Activated T-helper 1 cell treated with anti-CD3 and anti-CD28 coated beads, Interleukin-12 subunit alpha, Interleukin-12 subunit beta, Interleukin-2, Interleukin-4 antibody, amounts not matched to agents 30 ng/mL and 10 ng/mL and 1 ng/mL, durations not matched to agents 14 hours and 24 hours and 36 hours (primary cell): ENCODE measurements at places on chromosomes 7 and 10. TPM values are rescaled to one million over a fixed set of nuclear protein-coding genes. Genes with fewer than 3 reads are reported as not detected.

The SNCG gene
- total RNA-seq = 0.49 and 0.56 TPM in 2 replicates

The BICC1 gene
- total RNA-seq = 0.03 TPM in 1 of 2 replicates, not detected in the other

The MMRN2 gene
- total RNA-seq = not detected in 2 replicates

The SLC26A5 gene
- not detected in 2 replicates for total RNA-seq

The DENND2A gene
- not detected in 2 replicates for total RNA-seq

The GPER1 gene
- total RNA-seq = not detected in 2 replicates

The ANKRD1 gene
- not detected in 2 replicates for total RNA-seq

The CALHM3 gene
- not detected in 2 replicates for total RNA-seq

The AGBL3 gene
- total RNA-seq = 1.5 and 1.9 TPM in 2 replicates

The GPR15LG gene
- not detected in 2 replicates for total RNA-seq

The WDR86 gene
- not detected in 2 replicates for total RNA-seq

The IFIT1B gene
- not detected in 2 replicates for total RNA-seq

The GIMAP4 gene
- total RNA-seq = 84.2 and 87.4 TPM in 2 replicates

- no peak for DNase-seq
- peaks cover 3% of the 10 kb centered on the region for H3K36me3 ChIP-seq
Measured at GRCh38 chr10:93309062-93309461, 173.1 kb downstream of the MYOF start.

- H3K4me3 ChIP-seq = no peak overlapping the region
- H3K27ac ChIP-seq = no peak overlapping the region
- H3K36me3 ChIP-seq = no peaks in the 10 kb centered on the region
- peaks cover 10% of the 10 kb centered on the region for H3K4me1 ChIP-seq
- no peak for DNase-seq
Measured at GRCh38 chr10:130244031-130244927, 108.1 kb downstream of the GLRX3 start.

GRCh38 chr10:86662186-86663045 is 5.9 kb upstream of the LDB3 start:
- H3K27me3 ChIP-seq = no peaks in the 10 kb centered on the region
- DNase-seq = no peak
- no peak overlapping the region for H3K27ac ChIP-seq
- no peaks in the 10 kb centered on the region for H3K4me1 ChIP-seq
- H3K36me3 ChIP-seq = no peaks in the 10 kb centered on the region

- DNase-seq = no peak
- H3K4me1 ChIP-seq = no peaks in the 10 kb centered on the region
- H3K27me3 ChIP-seq = no peaks in the 10 kb centered on the region
Measured at GRCh38 chr7:122864016-122864415, 22.2 kb downstream of the CADPS2 start.

DNA sequence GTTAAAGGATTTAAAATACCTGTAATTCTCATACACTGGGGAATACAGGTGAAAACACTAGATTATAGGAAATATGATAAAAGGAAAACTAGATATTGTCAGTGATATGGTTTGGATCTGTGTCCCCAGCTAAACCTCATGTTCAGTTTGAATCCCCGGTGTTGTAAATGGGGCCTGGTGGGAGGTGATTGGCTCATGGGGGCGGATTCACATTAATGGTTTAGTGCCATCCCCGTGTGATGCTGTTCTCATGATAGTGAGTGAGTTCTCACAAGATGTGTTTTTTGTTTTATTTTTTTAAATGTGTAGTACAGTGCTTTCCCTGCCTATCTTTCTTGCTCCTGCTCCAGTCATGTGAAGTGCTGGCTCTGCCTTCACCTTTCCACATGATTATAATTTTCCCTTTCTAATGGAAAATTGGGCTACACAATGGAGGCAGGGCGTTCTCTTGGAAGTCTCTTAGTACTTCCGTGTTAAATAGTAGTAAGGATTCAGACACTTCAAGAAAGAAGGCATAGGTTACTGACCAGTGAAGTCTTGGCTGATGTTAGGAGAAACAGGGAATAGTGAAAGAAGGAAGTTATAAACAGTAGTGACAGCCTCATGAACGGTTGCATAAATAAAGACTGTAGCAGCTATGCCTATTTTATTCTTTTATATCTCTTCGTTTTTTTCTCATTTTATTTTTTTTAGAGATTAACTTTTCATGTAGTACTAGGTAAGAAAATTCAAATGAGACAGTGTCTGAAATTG is 386.4 kb downstream of the SUGCT start:
- H3K27me3 ChIP-seq = peaks cover 3% of the 10 kb centered on the region
- no peak overlapping the region for H3K27ac ChIP-seq
- no peaks in the 10 kb centered on the region for H3K4me1 ChIP-seq
- no peaks in the 10 kb centered on the region for H3K36me3 ChIP-seq
- no peak for DNase-seq

DNA sequence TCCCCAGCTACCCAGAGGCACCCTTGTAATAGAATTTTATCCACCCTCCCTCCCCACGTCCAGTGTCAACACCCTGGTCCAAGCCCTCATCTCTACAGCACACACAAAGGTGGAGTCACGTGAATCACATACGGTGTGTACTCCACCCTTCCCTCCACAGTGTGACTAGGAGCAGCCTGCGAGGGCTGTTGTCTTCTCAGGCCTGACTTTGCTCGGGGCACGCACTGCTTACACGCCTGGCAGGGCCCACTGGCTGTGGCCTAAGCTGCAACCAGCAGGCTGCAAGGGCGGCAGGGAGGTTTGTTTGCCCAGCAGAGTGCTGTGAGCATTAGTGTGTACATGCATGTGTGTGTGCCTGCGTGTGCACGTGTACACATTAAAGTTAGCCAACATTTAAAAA is 93.7 kb downstream of the COBL start:
- H3K4me3 ChIP-seq = no peak overlapping the region
- no peaks in the 10 kb centered on the region for H3K4me1 ChIP-seq
- no peak overlapping the region for H3K27ac ChIP-seq
- H3K27me3 ChIP-seq = peaks cover 3% of the 10 kb centered on the region
- DNase-seq = no peak

- no peaks in the 10 kb centered on the region for H3K4me1 ChIP-seq
- H3K27ac ChIP-seq = no peak overlapping the region
- H3K36me3 ChIP-seq = no peaks in the 10 kb centered on the region
- DNase-seq = no peak
- H3K4me3 ChIP-seq = no peak overlapping the region
Measured at GRCh38 chr10:97099089-97099488, 86.7 kb downstream of the SLIT1 start.

DNA sequence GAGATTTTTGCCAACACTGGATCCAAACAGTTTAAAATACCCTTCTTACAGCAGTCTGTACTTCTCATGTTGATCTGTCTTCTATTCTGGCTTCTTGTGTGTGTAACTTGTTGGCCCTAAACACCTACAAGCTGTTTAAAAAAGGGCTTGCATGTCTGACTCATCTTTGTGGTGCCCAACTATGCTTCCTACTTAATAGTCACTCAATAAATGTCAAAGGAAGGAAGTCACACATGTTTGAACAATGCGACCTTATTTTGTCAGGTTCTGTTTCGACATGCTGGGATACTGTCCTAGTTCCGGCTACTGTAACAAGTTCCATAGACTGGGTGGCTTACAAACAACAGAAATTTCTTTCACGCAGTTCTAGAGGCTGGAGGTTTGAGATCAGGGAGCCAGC is 9.4 kb upstream of the GRK5 start:
- no peaks in the 10 kb centered on the region for H3K36me3 ChIP-seq
- H3K4me1 ChIP-seq = peaks cover 38% of the 10 kb centered on the region
- peak overlapping the region; percentile 81 for H3K27ac ChIP-seq
- DNase-seq = no peak
- H3K27me3 ChIP-seq = peaks cover 2% of the 10 kb centered on the region
- H3K4me3 ChIP-seq = peak overlapping the region; percentile 5

DNA sequence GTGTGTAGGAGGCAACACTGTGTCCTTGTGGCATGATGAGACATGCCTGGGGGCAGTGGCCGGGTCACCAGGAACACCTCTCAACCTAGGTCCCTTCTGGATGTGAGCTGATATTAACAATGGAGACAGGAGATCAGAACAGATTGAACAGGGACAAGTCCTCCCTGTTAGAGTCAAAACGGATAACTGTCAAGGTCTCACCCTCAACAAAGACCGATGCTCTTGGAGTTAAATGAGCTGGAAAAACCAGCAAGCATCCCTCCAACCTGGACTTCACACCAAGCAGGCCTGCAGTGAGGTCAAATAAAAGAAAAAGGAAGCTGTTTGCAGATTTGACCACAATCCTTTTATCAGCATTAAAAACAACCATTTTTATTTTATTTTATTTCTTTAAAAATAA is 49.0 kb downstream of the SLIT1 start:
- H3K4me3 ChIP-seq = no peak overlapping the region
- H3K36me3 ChIP-seq = no peaks in the 10 kb centered on the region
- H3K4me1 ChIP-seq = no peaks in the 10 kb centered on the region
- H3K27ac ChIP-seq = no peak overlapping the region

DNA sequence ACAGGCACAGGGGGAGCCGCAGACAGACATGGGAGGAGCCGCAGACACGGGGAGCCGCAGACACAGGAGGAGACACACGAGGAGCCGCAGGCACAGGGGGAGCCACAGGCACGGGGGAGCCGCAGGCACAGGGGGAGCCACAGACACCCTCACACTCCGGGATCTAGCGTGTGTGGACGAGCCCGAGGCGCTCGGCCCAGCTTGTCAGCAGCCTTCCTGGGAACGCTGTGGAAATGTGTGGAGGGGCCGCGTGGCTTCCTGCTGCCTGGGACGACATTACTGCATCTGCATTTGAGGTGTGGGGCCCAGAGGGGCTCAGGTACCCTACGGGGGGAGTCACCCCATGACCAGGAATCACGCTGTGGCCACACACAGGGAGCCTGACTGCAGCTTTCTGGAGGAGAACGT is 313.2 kb downstream of the PTPRN2 start:
- H3K4me1 ChIP-seq = no peaks in the 10 kb centered on the region
- H3K4me3 ChIP-seq = no peak overlapping the region
- H3K27ac ChIP-seq = no peak overlapping the region

DNA sequence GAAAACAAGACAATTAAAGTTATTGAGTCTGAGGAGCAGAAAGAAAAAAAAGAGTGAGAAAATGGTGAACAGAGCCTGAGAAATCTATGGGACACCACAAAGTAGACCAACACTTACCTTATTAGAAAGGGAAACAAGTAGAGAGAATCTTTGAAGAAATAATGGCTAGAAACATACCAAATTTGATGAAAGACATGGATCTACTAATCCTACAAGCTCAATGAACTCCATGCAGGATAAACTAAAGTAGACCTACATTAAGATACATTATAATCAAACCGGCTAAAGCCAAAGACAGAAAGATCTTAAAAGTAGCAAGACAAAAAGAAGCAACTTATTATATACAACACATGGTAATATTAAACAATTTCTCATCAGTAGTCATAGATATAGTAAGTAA is 782.3 kb upstream of the GHITM start:
- no peaks in the 10 kb centered on the region for H3K4me1 ChIP-seq
- no peak overlapping the region for H3K4me3 ChIP-seq
- H3K36me3 ChIP-seq = no peaks in the 10 kb centered on the region

- no peaks in the 10 kb centered on the region for H3K36me3 ChIP-seq
- peaks cover 4% of the 10 kb centered on the region for H3K27me3 ChIP-seq
- no peak overlapping the region for H3K4me3 ChIP-seq
- no peak overlapping the region for H3K27ac ChIP-seq
Measured at GRCh38 chr7:84535580-84536270, 341.1 kb upstream of the SEMA3A start.

- H3K27me3 ChIP-seq = no peaks in the 10 kb centered on the region
- H3K36me3 ChIP-seq = peaks cover 14% of the 10 kb centered on the region
- H3K4me1 ChIP-seq = no peaks in the 10 kb centered on the region
- no peak for DNase-seq
- H3K27ac ChIP-seq = no peak overlapping the region
Measured at GRCh38 chr10:30902621-30903396, 128.9 kb downstream of the ZNF438 start.

GRCh38 chr7:26662646-26663045 is 201.7 kb downstream of the SKAP2 start:
- no peak overlapping the region for H3K4me3 ChIP-seq
- H3K36me3 ChIP-seq = no peaks in the 10 kb centered on the region
- no peak for DNase-seq
- H3K4me1 ChIP-seq = peaks cover 16% of the 10 kb centered on the region
- H3K27ac ChIP-seq = no peak overlapping the region

DNA sequence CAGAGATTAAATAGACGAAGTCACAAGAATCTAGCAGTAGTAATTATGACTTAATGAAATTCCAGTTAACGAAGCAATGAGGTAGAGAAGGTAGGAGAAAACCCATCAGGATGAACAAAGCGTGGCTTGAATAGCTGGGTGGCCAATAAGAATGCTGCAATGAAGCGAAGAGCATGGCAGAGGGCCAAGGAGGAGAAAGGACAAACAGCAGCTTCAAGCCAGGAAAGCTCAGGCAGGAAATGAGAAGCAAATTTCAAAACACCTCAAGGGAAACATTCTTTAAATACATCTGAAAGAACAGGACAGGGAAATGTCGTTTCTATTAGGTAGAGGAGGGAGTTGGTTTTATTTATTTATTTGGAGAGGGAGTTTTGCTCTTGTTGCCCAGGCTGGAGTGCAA is 122.5 kb downstream of the KIAA1217 start:
- H3K36me3 ChIP-seq = no peaks in the 10 kb centered on the region
- no peak overlapping the region for H3K27ac ChIP-seq
- no peaks in the 10 kb centered on the region for H3K4me1 ChIP-seq
- no peak for DNase-seq

GRCh38 chr10:99528494-99529441 is 4.0 kb upstream of the NKX2-3 start:
- H3K27me3 ChIP-seq = peaks cover 82% of the 10 kb centered on the region
- H3K4me1 ChIP-seq = peaks cover 38% of the 10 kb centered on the region
- peaks cover 3% of the 10 kb centered on the region for H3K36me3 ChIP-seq
- H3K4me3 ChIP-seq = no peak overlapping the region
- no peak overlapping the region for H3K27ac ChIP-seq

GRCh38 chr7:11235491-11235890 is 261.8 kb downstream of the PHF14 start:
- H3K36me3 ChIP-seq = no peaks in the 10 kb centered on the region
- no peak overlapping the region for H3K27ac ChIP-seq
- H3K4me1 ChIP-seq = no peaks in the 10 kb centered on the region
- no peak for DNase-seq

- H3K4me3 ChIP-seq = no peak overlapping the region
- H3K4me1 ChIP-seq = no peaks in the 10 kb centered on the region
- no peak overlapping the region for H3K27ac ChIP-seq
Measured at GRCh38 chr7:29976673-29977415, 12.8 kb downstream of the SCRN1 start.
